ENCODE measurements at places on chromosomes 12 and 14.

DNA sequence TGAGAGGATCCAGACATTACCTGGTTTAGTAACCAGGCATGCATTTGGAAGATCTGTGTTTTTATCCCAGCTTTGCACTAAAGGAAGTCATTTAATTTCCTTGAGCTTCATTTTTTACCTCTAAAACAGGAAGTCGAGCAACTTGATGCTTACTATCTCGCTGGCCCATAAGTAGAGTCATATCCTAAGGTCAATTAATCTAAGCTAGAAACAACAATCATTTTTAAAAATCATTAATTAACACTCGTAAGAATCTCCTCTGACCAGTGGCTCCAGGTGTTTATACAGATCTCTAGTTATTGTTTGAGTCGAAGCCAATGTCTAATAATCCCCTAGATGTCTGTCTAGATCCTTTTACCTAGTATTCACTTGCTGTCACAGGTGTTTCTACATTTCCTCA, 355.8 kb upstream of the DCN start:
- DNase-seq = no peak

DNA sequence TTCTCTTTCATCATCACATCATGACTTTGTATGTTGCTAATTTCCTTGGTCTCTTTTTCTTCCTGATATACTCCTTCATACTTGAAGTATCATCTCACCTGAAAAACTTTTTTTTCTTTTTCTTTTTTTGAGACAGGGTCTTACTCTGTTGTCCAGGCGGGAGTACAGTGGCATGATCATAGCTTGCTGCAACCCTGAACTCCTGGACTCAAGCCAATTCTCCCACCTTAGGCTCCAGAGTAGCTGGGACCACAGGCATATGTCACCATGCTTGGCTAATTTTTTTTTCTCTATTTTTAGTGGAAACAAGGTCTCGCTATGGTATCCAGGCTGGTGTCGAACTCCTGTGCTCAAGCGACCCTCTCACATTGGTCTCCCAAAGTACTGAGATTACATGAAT, 107.6 kb downstream of the RALGAPA1 start:
- no peak for DNase-seq

DNA sequence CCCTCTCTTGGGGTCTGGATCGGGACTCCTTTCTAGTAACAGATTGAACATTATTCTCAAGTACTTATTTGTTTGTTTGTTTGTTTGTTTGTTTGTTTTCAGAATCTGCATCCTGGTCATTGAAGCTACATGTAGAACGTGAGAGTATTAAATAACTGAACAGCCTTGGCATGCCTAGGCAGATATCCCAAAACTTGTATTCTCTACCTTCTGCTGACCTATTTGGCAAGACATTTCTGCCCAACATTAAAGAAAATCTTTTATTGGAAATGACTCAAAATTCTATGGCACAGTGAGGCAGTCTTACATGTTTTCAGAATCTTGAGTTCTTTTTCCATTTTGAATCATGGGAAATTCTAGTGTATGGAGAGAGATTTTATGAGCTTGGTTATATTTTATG, 165.1 kb upstream of the CNOT2 start:
- DNase-seq = no peak

DNA sequence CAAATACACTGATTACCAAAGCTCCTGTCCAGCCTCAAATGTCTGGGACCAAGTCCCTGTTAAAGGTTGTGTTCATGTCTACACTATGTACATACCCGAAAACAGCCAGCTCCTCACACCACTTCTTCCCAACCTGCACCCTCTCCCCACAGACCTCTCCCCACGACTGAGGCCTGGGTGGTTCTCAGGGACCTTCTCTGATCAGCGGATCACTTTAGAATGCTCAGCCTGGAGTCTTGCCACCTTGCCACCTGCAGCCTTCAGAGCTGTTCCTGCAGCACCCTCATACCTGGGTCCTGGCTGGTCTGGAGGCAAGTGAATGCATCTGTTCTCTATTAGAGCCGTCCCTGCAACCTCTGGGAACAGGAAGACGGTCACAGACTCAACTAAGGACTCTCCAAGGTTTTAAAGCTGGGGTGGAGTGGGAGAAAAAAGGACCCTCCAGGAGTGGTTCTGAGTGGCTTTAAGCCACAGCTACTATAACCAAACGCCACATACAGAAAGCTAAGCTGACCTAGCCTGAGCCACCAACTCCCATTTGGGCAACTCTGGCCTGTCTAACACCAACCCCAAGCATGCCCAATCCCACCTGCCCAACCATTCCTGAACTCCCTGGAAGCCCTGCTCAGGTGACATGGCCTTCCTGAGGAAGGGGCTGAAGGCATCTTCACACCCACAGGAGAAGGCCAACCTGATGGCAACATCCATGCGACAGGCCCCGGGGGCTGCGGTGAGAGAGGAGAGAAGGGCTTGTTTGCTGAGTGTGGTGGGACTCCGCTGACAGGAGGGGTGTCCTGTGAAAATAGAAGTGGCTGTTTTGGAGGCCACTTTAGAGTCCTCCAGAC, 8.6 kb downstream of the KRT2 start:
- no peak for DNase-seq

DNA sequence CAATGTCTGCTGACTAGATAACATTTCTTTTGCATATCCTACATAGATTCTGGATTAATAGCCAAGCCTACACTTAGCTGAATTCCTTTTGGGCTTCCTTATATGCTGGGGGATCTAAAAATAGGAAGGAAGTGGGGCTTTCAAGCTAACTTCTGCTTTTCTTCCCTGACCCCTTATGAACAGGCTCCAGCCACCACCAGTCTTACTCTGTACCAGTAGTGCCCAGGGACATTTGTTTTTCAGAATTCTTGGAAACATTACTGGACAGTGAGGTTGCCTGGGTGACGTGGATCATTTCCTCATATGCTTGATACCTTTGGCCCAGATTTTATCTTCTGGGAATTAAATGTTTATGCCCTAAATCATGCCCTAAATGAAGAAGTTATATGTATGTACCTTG, 55.9 kb upstream of the SRRM4 start:
- no peak for DNase-seq

GRCh38 chr14:105476831-105477659, 2.4 kb downstream of the CRIP2 start:
- DNase-seq = no peak

DNA sequence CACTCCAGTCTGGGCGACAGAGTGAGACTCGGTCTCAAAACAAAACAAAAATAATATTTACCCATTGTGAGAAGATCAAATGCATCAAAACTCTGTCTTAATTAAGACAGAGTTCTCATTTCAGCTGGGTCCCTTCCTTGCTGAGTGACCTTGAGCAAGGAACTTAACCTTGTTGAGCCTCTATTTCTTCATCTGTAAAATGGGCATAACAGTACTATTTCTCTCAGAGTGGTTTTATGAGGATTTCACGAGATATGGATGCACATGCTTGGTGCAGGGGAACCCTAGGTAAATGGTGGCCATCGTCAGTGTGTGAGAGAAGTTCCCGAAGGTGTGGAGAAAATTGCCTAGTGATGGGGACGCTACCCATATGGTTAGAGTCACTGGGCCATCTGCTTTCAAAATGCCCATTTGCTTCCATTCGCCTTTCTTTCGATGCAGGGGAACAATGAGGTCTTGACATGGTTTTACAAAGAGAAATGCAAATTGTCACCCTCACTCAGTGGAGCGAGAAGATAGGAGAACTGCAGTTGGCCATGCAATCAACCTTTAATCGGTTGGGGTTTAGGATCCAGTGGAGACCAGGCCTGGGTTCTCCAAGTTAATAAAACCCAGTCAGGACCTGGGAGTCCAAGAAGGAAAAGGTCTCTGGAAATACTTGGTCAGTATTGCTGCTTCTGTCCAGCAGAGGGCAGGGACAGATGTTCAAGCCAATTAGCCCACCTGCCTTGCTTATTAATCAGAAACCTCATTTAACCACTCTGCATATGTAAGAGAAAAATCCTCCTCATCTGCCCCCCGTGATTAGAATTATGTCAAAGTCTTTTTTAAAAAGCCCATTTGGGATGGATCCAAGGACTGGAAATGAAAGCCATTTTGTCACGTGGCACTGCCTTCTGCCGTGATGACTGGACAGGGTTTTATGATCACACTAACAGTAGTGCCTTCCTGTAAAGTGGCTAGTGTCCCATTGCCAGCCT, 37.2 kb downstream of the CFAP251 start:
- DNase-seq = no peak

GRCh38 chr14:56023661-56024081, 94.5 kb upstream of the PELI2 start:
- DNase-seq = no peak

- no peak for DNase-seq
Observed at GRCh38 chr12:2698566-2698965, 96.2 kb upstream of the FKBP4 start.

- peak; percentile 22 for DNase-seq
Observed at GRCh38 chr14:31692376-31692781, 131.2 kb downstream of the NUBPL start.

GRCh38 chr12:122106843-122107242, 28.3 kb downstream of the MLXIP start:
- DNase-seq = no peak

DNA sequence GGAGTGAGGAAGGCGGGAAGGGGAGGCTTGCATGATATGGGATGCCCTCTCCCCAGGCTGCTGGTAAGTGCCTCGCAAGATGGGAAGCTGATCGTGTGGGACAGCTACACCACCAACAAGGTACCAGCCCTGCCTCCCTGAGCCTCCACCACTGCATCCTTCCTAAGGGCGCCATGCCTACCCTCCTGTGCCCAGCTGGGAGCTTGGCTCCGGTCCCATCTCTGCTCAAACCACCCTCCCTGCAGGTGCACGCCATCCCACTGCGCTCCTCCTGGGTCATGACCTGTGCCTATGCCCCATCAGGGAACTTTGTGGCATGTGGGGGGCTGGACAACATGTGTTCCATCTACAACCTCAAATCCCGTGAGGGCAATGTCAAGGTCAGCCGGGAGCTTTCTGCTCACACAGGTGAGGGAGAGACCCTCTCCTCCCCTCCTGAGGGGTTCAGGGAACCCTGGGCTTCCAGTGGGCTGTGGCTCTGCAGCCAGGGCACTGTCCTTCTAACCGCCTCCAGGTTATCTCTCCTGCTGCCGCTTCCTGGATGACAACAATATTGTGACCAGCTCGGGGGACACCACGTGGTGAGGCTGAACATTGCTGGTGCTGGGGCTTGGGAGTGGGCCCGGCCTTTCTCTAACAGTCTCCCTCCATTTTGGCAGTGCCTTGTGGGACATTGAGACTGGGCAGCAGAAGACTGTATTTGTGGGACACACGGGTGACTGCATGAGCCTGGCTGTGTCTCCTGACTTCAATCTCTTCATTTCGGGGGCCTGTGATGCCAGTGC, 2.6 kb downstream of the GNB3 start:
- no peak for DNase-seq

GRCh38 chr12:132021031-132021871, 71.5 kb downstream of the EP400 start:
- no peak for DNase-seq

DNA sequence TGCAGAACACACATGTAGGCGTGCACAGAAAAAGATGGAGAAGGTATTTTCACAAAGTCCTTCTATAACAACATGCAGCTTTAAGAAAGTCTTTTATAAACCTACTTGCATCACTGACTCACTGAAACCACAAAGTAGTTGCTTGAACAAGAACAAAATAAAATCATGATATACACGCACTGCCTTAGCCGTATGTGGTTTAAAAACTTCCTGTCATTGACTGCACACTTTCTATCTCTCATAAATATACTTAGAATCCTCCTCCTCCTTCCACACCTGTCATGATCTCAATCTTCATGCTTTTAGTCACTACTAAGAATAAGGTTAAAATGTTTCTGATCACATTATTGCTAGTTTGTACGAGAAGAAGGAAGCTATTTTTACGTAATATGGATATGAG, 31.8 kb upstream of the RAD51AP1 start:
- no peak for DNase-seq

GRCh38 chr12:132686825-132687210, 324 bp downstream of the POLE start:
- DNase-seq = no peak

- DNase-seq = no peak
Observed at GRCh38 chr12:68031881-68032739, 42.9 kb downstream of the IFNG-AS1 start.

DNA sequence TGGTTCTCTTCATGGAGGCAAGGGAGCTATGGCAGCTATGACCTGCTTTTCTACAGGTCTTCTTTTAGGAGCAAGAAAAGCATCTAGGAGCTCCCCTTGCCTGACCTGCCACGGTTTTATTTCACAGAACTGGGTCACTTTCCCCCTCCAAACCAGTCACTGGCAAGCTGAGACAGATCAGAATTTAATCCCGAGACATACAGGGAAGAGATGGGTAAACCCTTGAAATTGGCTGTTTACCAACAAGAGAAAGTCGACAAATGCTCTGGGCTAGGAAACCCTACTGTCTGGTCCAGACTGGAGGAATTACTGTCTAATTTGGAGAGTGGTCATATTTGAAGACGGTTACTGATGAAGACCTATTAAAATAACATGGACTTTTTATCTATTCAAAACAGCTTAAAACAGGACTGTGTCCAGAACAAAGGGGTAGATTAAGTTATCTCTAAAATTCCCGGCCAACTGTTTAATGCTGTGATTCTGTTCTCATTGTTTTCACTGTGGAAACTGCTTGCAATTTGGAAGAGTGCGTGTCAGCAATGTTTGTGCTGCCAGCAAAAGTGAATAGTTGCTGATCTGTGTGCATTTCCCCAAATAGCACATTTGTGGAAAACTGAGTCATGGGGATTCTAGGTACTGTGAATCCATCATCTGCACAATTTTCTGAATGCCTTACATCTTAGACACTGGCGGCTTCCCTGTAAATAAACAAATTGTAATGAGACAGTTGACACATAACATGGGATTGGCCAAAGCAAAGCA, 73.4 kb upstream of the EEA1 start:
- peak; percentile 96 for DNase-seq

GRCh38 chr12:89454080-89454848, 70.3 kb downstream of the GALNT4 start:
- no peak for DNase-seq

GRCh38 chr12:84772281-84772680, 140.3 kb downstream of the SLC6A15 start:
- DNase-seq = no peak

GRCh38 chr14:71932229-71932981, at the start of gene RGS6:
TSS of gene RGS6 (plus strand) at chr14:71932429.
- DNase-seq = no peak

All from GM04503 (cell line).